ENCODE measurements at places on chromosomes 12 and 14.

DNA sequence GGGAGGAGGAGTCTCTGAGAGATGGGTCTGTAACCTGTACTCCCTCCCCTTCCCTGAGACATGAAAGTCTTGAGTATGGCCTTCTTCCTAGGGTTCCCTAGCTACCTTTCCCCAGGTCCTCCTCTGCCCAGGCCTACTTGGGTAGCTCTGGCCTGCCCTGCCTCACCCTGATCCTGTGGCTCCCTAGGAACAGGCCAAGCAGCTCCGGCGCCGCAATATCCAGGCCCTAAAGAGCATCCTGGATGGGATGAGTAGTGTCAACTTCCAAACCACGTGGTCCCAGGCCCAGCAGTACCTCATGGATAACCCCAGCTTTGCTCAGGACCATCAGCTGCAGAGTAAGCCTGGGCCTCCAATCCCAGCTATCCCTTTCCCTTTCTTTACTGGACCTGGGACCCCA lies 12.3 kb downstream of the PRPF40B start:
- DNase-seq = no peak

- peak; percentile 37 for DNase-seq
These were observed 289.5 kb upstream of the E2F7 start for GRCh38 chr12:77354766-77355362.

GRCh38 chr12:116060764-116061163 lies 216.7 kb downstream of the MED13L start:
- no peak for DNase-seq

DNA sequence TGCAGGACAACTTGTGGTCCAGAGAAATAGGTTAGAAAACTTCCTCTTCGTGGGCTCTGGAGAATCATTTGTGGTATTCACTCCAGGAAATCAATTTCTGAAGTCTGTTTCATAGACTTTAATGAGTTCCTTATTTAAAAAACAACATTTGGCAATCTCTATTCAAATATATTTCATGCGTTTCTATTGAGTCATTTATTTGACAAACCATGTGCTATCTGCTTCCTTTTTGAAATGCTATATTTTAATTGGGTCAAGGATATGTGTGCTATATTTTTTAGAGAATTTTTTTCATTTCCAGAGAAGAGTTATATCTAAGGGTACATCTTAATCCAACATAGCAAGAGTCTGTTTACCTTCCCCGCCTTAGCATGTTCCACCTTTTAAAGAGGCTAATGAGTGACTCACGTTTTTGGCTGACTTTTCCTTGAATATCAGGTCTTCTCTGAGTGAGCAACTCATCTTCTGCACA lies 252.4 kb upstream of the EGLN3 start:
- DNase-seq = peak; percentile 25

- peak; percentile 60 for DNase-seq
These were observed 39.7 kb downstream of the FMNL3 start for GRCh38 chr12:49667325-49668090.

GRCh38 chr12:120064054-120064940 lies 52.3 kb downstream of the RAB35 start:
- no peak for DNase-seq

DNA sequence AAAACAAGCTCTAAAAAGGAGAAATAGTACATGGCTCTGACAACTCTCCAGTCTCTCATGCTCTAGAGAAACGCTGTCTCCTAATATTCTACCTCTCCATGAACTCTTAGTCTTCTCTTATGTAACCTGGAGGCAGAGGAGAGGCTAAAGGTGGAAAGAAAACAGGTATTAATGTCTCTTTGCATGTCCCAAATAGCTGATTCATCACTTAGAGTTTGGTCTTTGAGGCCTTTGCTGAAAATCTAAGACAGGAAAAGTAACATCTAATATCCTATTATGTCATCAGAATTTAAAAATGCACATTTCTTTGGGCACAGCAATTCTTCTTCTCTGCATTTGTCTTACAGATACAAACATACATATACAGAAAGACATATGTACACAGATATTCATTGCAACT lies 127.2 kb downstream of the DHRS2 start:
- no peak for DNase-seq

DNA sequence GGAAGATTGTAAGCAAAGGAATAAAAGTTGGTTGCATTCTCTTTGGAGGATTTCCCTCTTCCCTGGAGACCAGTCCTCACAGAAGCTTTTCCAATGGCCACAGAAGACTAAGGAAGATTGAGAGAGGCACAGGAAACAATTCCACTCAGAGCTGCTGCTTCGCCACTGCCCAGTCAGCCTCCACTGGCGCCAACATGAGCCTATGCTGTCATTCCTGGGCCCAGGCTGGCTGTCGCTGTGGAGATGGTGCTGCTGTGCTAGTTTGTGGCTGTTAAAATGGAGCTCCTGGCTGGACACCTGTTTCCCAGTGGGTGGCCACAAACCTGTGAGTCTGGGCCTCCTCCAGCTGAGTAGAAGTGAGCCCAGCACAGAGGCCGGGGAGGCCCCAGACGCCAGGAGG lies 6.6 kb downstream of the P2RX7 start:
- DNase-seq = no peak

DNA sequence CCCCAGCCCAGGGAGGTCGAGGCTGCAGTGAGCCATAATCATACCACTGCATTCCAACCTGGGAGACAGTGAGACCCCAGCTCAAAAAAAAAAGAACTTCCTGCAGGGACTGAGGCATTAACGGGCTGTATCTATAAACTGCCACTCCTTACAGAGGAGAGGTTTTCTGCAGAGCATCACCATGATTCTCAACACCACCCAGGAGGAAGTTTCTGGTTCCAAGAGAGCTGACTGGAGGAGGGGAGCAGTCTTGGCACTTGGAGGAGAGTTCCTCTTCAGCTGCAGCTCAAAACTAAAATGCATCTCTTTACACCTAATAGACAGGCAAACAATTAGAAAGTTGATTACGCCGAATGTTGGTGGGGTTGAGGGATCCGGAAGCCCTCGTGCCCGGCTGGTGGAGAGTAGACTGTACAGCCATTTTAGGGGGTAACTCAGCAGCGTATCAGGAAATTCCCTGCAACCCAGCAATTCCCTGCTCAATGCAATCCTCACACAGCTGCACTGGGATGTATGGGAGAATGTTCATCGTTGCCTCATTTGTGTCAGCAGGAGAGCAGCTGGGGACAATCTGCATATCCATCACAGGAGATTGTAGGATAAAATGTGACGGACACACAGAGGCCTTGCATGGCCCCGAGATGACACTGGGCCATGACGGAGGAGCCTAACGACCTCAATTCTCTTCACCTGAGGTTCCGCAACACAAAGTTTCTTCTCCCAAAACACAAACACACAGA lies 36.6 kb downstream of the ACTN1 start:
- no peak for DNase-seq

DNA sequence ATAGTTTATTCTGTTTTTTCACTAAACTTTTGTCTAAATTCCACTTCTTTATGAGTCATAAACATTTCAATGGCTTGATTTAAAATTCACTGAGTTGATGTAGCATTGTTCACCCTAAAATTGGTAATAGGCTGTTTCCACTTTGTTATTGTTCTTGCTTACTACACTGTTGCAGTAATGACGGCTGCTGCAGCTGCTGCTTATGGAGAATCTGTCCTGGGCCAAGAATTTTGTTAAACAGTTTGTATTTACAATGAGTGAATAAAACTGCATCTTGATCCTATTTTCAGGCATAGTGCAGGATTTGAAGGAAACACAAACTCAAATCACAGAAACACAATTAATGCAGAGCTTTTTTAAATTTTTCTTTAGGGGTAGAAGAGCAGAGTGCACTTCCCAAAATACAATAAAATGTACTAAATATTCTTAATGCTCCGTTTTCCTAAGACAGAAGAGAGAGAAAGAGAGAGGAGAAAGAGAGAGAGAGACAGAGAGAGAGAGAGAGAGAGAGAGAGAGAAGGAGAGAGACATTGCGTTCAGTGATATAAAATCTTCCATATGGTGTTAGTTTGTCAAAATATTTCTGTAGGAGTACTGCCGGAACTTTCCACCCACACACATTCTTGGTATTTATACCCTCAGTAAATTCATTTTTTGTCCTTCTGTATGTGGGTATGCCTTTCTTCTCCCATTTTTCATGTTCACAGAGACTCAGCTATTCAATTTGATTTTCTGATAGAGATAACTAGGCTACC lies 266.4 kb downstream of the LRFN5 start:
- peak; percentile 65 for DNase-seq

DNA sequence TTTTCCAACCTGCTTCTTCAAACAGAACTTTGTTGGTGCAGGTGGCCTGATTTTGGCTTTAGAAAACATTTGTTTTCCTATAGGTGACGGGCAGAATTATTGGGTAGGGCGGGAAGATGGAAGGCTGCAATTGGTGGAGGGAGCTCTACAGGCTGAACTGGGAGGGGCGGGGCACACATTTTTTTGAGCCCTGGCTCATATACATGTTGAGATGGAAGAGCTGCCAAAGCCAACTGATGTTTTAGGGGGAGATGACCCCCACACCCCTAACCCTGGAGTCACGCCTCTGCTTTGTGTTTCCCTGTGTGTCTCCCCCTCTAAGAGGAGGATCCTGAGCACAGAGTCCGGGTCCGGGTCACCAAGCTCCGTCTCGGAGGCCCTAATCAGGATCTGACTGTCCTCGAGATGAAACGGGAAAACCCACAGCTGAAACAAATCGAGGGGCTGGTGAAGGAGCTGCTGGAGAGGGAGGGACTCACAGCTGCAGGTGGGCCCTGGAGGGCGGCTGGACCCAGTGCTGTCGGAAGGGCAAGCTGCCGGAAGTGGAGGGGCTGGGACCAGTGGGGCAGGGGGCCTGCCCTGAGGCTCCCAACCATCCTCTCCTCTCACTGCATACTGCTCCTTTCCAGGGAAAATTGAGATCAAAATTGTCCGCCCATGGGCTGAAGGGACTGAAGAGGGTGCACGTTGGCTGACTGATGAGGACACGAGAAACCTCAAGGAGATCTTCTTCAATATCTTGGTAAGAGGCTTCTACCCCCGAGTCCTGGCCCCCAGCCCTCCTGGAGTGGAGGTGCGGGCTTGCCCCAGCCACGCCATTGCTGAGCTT lies 18.6 kb downstream of the AGAP2 start:
- DNase-seq = no peak

GRCh38 chr12:129659961-129660622 lies 243.7 kb downstream of the TMEM132D start:
- peak; percentile 73 for DNase-seq

- DNase-seq = no peak
These were observed 46.9 kb upstream of the MDM1 start for GRCh38 chr12:68378872-68379606.

DNA sequence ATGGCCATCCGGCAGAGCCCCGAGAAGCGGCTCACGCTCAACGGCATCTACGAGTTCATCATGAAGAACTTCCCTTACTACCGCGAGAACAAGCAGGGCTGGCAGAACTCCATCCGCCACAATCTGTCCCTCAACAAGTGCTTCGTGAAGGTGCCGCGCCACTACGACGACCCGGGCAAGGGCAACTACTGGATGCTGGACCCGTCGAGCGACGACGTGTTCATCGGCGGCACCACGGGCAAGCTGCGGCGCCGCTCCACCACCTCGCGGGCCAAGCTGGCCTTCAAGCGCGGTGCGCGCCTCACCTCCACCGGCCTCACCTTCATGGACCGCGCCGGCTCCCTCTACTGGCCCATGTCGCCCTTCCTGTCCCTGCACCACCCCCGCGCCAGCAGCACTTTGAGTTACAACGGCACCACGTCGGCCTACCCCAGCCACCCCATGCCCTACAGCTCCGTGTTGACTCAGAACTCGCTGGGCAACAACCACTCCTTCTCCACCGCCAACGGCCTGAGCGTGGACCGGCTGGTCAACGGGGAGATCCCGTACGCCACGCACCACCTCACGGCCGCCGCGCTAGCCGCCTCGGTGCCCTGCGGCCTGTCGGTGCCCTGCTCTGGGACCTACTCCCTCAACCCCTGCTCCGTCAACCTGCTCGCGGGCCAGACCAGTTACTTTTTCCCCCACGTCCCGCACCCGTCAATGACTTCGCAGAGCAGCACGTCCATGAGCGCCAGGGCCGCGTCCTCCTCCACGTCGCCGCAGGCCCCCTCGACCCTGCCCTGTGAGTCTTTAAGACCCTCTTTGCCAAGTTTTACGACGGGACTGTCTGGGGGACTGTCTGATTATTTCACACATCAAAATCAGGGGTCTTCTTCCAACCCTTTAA lies 1.5 kb downstream of the FOXG1 start:
- DNase-seq = no peak

DNA sequence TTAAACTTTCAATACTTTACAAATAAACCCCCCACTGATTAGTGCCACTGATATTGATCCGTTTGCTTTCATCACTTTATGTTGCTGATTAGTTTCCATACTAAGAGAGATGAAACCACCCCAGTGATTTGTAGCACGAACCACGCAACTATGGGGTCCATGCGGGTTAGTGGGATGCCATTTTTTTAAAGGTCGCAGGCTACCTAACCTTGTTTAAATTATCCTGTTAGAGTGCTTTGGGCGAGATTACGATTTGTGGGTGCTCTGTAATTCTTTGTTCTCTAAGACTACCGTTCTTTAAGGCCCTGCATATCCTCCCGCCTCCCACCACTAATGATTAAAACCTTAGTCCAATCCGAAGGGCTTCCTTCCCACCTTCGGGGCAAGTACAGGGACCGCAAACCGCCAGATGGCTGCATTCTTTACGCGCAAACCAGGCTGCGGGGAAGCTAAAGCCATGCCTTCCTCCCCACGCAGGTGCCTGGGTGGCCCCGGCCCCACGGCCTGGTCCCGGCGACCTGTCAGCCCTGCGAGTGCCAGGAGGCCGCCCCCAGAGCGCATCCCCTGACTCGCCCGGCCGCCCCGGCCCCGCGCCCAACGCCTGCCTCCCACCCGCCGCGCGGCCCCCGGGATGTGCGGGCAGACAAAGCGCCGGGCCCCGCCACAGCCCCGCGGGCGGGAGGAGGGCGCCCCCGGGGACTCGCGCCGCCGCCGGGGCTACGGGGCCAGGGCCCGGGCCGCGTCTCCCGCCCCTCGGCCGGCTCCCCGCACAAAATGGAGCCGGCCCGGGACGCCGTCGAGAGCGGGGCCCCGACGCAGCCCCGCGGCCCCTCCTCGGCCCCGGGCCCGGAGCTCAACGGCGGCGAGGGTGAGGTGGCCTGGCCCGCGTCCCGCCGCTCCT lies 759 bp downstream of the NFYB start:
- DNase-seq = peak; percentile 60

DNA sequence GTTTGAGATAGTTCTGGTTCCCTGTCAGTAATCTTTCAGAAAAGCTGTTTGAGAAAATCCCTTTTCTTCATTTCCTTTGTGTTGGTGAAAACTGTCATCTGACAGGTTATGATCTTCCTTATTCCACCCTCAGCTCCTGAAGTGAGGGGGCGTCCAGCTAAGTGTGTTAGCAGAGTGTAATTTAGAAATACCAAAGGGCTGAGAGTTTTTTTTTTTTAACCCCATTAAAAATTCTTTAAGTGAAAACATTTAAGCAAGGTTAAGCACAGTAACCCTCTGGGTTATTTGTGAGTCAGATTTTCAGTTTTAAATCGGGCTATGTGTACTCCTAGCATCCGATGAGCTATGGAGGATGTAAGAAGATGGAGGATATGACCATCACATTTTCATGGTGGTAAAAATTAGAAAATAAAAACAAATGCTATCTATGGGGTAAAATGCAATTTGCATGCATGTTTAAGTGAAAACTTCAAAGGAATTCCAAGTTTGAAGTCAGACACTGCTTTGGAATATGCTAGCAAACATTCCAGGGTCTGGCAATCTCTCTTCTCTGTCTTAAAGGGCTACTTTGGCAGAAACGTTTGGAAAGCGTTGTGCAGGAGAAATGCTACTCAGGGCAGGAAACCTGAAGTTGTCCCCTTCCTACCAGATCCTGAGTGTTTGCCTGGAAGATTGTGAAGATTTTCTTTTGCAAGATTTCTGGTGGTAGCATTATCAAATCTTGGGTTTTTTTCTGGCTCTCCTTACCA lies 197.0 kb upstream of the PRICKLE1 start:
- DNase-seq = peak; percentile 35

GRCh38 chr14:104865081-104865630 lies at the start of gene CEP170B:
CEP170B (plus strand) TSS chr14:104865268; CDS start chr14:104868451, 3,183 bp downstream.
- DNase-seq = peak; percentile 36

GRCh38 chr14:24056800-24057184 lies 5.0 kb downstream of the CARMIL3 start:
- DNase-seq = no peak
